ACHN (cell line): ENCODE measurements at places on chromosomes 6 and 20.

- DNase-seq: no peak
Observed at GRCh38 chr20:16708602-16709001, 21.2 kb upstream of the SNRPB2 start.

DNA sequence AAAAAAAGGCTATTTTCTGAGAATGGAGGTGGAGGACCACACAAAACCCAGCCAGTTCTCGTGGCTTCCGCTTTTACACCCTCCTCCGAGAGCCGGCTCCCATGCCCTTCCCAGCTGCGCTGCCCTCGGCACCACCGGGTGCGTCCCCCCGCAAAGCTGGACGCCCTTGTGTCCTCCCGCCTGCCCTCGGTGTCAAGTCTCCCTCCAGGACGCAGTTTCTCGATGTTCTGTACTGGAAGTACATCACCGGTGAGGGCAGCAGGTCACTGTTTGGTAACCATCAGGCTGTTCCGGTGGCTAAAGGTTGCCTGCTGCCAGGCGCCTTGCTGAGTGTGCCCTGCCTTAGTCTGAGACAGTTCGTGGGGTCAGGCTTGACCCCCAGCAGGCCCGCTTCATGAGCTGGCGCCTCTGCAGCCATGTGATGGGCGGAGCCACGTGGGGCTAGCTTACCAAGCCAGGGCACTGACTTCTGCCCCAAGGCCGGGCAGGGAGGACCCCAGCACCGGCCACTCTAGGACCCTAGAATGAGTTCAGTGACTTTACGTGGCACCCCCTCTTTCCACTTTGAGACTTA is 34.6 kb downstream of the RREB1 start:
- no peak for DNase-seq

- DNase-seq: no peak
Observed at GRCh38 chr6:105042648-105043047, 85.7 kb downstream of the LIN28B start.

GRCh38 chr6:30752157-30752927 is 8.0 kb upstream of the IER3 start:
- peak; percentile 99 for DNase-seq

DNA sequence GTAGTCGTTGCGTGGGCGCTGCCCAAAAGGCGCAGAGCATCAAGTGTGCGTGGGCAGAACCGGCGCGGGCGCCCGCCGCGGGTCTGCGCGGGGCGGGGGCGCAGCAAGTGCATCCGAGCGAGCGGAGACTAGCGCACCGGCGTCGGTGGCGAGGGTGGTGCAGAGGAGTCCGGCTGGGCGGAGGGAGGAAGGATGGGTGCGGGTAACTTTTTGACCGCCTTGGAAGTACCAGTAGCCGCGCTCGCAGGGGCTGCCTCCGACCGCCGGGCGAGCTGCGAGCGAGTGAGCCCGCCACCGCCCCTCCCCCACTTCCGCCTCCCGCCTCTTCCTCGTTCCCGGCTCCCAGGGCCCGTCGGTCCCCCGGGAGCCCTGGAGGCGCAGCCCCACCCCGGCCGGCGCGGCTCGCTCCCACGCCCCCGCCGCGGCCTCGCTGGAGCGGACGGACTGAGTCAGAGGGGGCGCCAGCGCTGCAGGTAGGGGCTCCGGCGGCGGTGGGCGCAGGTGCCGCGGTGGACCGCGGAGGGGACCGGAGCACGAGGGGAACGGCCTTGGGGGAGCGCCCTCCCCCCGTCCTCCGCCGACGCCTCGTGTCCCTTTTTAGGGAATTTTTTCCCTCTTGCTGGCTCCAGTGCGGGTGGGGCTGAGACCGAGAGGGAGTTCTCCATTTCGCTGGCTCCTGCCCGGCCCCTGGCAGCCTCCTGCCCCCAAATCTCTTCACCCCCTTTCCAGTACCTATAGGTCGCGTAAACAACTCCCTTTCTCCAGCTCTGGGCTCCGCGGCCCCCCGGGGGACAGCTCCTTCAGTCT is 1.6 kb upstream of the DBNDD2 start:
- peak; percentile 50 for DNase-seq

DNA sequence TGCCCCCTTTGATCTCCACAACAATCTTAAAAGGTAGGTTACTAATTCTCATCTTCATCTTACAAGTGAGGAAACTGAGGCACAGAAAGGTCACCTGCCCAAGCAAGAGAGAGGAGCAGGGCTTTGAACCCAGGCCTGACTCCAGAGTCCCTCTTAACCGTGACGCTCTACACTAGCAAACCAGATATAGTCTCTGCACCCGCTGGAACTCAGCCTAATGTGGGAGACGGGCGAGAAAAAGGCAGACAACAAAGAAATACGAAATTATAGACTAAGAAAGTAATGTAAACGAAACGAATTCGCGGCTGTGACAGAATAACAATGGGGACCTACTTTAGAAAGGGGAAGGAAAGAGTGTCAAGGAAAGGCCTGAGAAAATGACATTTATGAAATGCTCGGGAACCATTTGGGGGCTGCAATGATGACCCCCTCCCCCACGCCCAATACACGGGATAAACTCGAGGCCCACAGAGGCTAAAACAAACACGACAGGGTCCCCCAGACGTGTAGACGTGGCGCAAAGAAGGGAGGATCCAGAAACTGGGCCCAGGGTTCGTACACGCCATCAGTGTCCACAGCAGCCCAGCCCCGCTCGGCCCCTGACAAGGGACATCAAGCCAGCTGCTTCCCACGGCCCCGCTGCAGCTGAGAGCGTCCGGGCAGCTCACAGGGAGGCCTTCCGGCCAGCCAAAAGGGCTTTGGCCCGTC is 637 bp downstream of the TRPC4AP start:
- DNase-seq: no peak

DNA sequence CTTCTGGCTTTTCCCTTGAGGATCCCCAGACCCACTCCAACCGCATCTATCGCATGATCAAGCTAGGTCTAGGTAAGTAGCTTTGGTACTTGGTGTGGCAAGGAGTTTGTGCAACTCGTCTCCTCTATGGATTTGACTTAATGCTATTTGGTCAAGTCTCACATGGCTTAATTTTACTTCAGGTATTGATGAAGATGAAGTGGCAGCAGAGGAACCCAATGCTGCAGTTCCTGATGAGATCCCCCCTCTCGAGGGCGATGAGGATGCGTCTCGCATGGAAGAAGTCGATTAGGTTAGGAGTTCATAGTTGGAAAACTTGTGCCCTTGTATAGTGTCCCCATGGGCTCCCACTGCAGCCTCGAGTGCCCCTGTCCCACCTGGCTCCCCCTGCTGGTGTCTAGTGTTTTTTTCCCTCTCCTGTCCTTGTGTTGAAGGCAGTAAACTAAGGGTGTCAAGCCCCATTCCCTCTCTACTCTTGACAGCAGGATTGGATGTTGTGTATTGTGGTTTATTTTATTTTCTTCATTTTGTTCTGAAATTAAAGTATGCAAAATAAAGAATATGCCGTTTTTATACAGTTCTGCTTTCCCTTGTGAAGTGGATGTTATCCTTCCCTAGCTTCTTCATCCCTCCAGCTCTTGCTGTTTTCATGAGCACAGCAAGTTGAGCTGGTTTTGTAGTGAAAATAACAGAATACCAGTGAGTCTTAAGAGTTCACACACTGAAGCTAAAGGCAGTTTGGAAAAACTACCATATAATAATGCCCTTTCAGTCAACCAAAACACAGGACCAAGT is 3.8 kb downstream of the SLC35B2 start:
- peak; percentile 65 for DNase-seq

- DNase-seq: no peak
Observed at GRCh38 chr20:46649965-46650542, 1.2 kb downstream of the SLC13A3 start.

GRCh38 chr6:65896140-65896539 is 189.1 kb upstream of the EYS start:
- DNase-seq: no peak

GRCh38 chr6:170314983-170315382 is 8.4 kb downstream of the FAM120B start:
- no peak for DNase-seq

DNA sequence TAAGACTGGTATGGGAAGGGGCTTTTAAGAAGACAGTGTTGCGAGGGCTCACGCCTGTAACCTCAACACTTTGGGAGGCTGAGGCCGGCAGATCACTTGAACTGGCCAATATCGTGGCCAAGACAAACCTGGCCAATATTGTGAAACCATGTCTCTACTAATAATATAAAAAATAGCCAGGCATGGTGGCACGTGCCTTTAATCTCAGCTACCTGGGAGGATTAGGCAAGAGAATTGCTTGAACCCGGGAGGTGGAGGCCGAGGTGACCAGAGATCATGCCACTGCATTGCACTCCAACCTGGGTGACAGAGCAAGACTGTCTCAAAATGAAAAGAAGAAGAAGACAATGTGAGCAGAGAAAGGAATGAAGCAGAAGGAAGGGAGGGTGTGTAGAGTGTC is 242.2 kb downstream of the TSHZ2 start:
- DNase-seq: no peak

- no peak for DNase-seq
Observed at GRCh38 chr6:16405375-16405774, 167.0 kb downstream of the GMPR start.

DNA sequence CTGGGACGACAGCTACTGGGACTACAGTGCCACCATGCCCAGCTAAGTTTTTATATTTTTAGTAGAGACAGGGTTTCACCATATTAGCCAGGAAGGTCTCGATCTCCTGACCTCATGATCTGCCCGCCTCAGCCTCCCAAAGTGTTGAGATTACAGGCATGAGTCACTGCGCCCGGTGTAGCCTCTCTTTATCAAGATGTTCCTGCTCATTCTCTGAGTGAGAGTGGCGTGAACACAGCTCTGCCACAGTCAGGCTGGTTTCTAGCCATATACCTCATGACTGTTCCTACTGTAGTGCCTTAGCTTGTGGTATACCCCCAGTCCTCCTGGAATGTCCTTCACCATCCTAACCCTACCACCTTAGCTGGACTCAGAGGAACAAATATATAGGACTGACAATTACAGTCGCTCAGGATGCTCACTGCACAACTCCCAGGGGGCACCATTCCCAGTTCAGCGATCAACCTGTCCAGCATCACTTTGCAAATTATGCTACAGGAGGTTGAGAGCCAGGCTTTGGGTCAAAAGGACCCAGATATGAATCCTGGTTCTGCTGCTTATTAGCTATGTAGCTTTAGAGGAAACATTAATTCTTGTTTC is 86.3 kb downstream of the CHMP4B start:
- no peak for DNase-seq

- DNase-seq: no peak
Observed at GRCh38 chr6:64000818-64001491, 365.4 kb downstream of the PHF3 start.

- no peak for DNase-seq
Observed at GRCh38 chr6:35084041-35084491, 57.1 kb downstream of the TCP11 start.

GRCh38 chr6:3471711-3472110 is 14.9 kb upstream of the SLC22A23 start:
- no peak for DNase-seq

DNA sequence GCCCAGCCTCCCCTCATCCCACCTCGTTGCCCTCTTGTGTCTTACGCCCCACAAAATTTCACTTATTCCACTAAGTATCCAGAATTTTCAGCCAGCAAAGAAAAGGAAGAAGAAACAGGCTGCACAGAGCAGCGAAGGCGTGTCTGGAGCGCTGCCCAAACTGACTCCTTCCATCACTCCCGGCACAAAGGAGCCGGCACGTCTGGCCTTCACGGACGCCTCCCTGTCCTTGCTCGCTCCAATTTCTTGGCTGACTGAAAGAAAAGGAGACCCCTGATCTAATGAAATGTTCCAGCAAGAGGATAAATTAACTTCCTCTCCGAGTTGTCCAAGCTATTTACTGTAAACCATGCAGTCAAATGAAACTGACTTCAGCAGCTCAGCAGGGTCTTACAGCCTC is 152.3 kb upstream of the CDH4 start:
- no peak for DNase-seq

DNA sequence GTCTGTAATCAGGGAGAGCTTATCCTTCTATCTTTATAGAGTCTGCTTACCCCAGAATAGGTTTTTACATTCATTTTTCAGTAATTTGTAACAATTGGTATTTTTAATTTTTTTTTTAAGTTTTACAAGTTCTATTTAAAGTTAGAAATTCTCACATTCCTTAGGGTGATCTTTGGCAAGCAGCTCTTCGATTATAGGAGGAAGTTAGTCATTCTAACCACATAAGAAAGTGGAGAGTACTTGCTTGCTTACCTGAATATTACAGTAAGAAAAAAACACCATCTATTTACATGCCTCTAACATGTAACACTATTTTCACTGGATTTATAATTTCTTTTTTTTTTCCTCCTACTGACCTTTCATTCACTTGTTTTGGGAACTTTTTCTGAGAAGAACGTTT is 6.7 kb downstream of the TSHZ2 start:
- no peak for DNase-seq

GRCh38 chr6:45920819-45921511 is 94.7 kb downstream of the CLIC5 start:
- no peak for DNase-seq

DNA sequence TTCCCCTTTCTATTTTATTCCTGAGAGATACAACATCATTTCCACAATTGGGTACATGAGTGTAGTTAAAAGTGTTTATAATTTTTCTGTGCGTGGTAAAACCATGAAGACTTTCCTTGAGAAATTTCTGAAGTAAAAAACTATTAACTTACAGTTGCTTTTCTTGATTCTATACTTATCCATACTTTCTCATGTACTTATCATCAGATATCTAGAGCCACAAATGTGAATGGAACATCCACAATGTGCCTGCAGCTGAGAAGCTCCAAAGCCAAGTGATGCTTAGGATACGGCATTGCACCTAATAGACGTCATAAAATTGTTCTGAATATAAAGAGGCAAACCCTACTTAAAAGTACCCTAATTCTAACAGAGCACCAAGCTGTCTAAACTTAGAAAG is 2.9 kb downstream of the FILIP1 start:
- no peak for DNase-seq

- DNase-seq: no peak
Observed at GRCh38 chr6:35183281-35183680, 30.5 kb upstream of the SCUBE3 start.

- peak; percentile 73 for DNase-seq
Observed at GRCh38 chr20:31678389-31679356, 41.0 kb downstream of the COX4I2 start.

DNA sequence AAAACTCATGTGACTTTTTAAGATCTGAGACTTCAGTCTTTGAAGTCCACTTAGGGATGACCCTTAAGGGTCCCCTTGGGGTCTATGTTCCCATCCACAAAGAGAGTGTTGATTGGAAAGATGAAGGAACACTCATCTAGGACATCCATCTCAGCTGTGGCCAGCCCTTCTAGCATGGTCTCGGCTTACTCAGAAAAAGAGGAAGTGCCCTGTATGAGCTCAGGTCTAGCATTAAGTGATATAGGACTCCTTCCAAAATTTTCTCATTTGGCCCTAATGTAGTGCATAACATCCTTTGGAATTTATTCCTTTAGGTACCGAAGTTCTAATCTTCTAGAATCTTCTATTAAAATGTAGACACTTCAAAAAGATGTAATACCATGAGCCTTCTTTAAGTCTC is 77.4 kb downstream of the NDUFAF5 start:
- DNase-seq: no peak

- no peak for DNase-seq
Observed at GRCh38 chr20:12072221-12072953, 154.7 kb downstream of the BTBD3 start.

- DNase-seq: no peak
Observed at GRCh38 chr6:159013229-159013628, 13.2 kb upstream of the RSPH3 start.
